Astrocyte (in vitro differentiated cells and primary cell): ENCODE measurements at places on chromosomes 7 and 10.

GRCh38 chr7:157700231-157701005, 363.6 kb downstream of the DNAJB6 start:
- no peaks in the 10 kb centered on the region for H3K4me1 ChIP-seq
- no peaks in the 10 kb centered on the region for H3K36me3 ChIP-seq
- no peak for DNase-seq
- H3K27ac ChIP-seq, result no peak overlapping the region

DNA sequence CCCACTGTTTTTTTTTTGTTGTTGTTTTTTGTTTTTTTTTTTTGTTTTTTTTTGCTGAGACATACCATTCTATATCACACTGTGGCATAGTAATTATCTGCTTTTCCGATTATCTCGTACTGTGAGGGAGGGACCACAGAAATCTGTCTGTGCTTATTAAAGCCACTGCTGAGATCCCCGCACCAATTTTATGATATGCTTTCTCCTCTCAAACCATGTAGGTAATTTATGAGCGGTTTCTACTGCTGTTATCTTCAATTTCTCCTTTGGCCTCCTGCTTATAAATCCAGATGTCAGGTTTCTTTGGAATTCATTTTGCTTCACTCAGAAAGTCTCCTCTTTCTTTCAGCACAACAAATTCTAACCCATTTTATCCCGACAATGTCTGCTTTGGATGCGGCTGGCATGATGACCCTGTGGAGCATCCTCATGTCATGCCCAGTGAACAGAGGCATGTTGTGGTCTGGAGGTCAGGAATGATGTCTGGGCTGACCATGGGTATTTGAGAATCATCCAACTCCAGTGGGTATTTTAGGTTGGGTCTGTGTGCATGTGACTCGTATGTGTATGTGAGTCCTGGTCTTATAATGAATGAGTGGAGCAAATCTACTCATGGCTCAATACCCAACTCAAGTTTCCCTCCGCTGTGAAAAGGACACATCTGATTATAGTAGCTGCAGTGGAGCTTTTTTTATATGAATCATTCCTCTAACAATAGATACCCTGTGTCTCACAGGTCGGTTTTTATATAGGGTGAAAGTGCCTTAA, 213.4 kb downstream of the GALNT17 start:
- H3K4me1 ChIP-seq, result no peaks in the 10 kb centered on the region
- no peak overlapping the region for H3K4me3 ChIP-seq
- no peak for DNase-seq
- H3K27ac ChIP-seq, result no peak overlapping the region
- H3K36me3 ChIP-seq, result no peaks in the 10 kb centered on the region

DNA sequence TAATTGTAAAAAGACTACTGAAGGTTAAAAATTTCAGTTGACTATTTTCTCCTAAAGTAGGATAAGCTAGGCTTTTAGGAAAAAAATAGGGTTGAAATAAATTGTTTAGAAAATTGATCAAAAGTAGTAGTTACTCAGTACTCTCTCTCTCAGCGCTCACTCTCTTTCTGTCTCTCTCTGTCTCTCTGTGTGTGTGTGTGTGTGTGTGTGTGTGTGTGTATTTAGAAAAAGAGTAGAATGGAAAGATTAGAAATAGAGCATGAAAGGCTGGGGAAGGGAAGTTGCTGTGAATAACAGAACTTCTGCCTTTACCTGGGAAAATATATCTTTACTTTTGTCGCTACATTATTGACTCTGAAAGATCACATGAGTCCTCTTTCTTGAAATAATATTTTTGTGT, 20.6 kb downstream of the ADK start:
- peaks cover 4% of the 10 kb centered on the region for H3K4me1 ChIP-seq
- DNase-seq, result no peak

- H3K36me3 ChIP-seq, result no peaks in the 10 kb centered on the region
- no peaks in the 10 kb centered on the region for H3K4me1 ChIP-seq
- no peak for DNase-seq
- H3K4me3 ChIP-seq, result no peak overlapping the region
- no peaks in the 10 kb centered on the region for H3K27me3 ChIP-seq
Observed at GRCh38 chr10:88618496-88618895, 31.9 kb downstream of the LIPJ start.

GRCh38 chr10:43595739-43596298, 10.4 kb upstream of the ZNF485 start:
- H3K4me1 ChIP-seq, result no peaks in the 10 kb centered on the region
- H3K27ac ChIP-seq, result no peak overlapping the region

- no peaks in the 10 kb centered on the region for H3K27me3 ChIP-seq
- H3K27ac ChIP-seq, result no peak overlapping the region
- H3K4me1 ChIP-seq, result no peaks in the 10 kb centered on the region
- no peak overlapping the region for H3K4me3 ChIP-seq
- DNase-seq, result no peak
- H3K36me3 ChIP-seq, result no peaks in the 10 kb centered on the region
Observed at GRCh38 chr7:123845823-123846216, 851 bp downstream of the HYAL4 start.

- no peak overlapping the region for H3K27ac ChIP-seq
- H3K36me3 ChIP-seq, result no peaks in the 10 kb centered on the region
- DNase-seq, result no peak
Observed at GRCh38 chr7:39212876-39213275, 235.2 kb downstream of the POU6F2 start.

DNA sequence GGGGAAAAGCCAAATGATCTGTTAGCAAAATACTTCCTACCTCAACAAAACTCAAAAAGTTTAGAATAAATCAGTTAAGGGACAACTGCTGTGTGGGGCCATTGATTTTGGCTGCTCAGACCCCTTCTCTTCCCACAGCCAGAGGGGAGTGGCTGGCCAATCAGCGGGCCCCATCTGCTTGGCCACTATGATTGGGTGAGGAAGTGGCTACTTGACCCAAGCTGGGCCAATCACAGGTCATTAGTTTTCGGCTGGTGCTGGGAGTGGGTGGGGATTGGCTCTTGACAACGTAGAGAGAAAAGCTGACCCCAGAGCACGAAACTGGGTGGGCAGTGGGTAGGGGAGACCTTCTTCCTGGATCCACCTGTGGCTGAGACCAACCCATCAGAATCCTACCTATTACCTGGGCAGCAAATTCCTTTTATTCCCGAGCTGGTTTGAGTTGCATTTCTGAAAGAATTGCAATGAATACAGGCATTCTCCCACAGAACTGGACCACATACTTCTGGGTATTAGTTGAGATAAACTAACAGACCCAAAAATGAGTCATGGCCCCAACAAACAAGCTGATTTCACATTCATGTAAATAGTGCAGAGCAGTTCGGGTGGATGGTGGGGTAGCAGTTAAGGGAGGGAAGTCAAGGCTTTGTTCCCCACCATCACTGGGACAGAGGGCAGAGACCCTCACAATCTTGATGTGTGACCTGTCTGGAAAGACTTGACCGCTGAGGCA, 35.6 kb upstream of the HMX3 start:
- H3K4me3 ChIP-seq, result no peak overlapping the region
- H3K27me3 ChIP-seq, result no peaks in the 10 kb centered on the region
- DNase-seq, result no peak
- no peak overlapping the region for H3K27ac ChIP-seq

- H3K4me1 ChIP-seq, result no peaks in the 10 kb centered on the region
- no peak for DNase-seq
- H3K36me3 ChIP-seq, result no peaks in the 10 kb centered on the region
- no peak overlapping the region for H3K4me3 ChIP-seq
- peaks cover 8% of the 10 kb centered on the region for H3K27me3 ChIP-seq
- no peak overlapping the region for H3K27ac ChIP-seq
Observed at GRCh38 chr7:50544992-50545391, 20.2 kb downstream of the DDC start.

DNA sequence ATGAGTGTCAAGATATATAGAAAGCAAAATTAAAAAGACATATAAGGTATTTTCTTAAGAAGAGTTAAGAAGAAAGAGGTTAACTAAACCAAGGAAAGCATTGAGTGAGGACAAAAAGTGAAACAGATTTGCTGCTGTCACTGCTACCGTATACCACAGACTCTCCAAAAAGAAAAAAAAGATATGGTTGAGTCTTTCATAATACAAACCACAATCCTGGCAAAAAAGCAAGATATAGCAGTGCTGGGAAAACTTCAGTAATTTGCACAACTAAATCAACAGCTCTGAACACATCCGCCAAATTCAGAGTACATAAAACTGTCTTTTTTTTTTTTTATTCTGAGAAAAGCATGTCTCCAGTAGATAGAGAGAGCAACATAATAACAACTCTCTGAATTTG, 114.7 kb downstream of the ETV1 start:
- no peaks in the 10 kb centered on the region for H3K36me3 ChIP-seq
- H3K27ac ChIP-seq, result no peak overlapping the region
- peaks cover 2% of the 10 kb centered on the region for H3K4me1 ChIP-seq
- no peak overlapping the region for H3K4me3 ChIP-seq

DNA sequence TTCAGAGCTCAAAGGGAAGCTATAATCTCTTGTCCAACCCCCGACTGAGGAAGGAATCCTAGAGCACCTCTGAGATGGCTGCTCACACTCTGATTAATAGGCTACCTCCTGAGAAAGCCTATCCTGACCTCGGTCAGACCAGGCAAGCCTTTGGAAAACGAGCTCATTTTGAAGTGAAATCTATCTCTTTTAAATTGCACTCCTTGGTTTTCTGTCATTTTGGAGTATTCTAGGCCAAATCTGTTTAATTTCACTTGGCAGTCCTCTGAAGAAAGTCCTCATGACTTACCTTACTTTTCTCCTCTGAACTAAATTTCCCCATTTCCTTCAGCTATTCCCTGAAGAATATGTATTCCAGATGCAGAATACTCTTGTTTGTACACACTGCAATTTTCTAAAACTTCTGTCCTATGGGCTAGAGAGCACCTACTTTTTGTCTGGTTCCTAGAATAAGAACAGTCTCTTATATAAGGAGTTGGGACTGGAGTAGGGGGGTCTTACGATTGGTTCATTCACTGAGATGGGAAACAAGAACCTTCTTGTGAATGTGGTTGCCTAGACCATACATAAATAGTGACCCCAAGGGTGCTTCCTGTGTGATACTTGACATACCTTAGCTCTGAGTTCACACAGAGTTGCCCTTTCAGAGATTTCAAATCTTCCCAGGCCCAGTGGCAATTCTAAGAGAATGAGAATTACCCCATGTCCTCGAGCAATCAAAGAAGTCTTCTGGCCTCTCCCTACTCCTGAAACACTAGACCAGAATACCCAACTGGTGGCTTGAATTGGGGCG, 31.9 kb upstream of the HPS1 start:
- H3K36me3 ChIP-seq, result no peaks in the 10 kb centered on the region
- H3K27me3 ChIP-seq, result no peaks in the 10 kb centered on the region
- H3K27ac ChIP-seq, result no peak overlapping the region
- no peak for DNase-seq
- H3K4me3 ChIP-seq, result no peak overlapping the region

GRCh38 chr10:96618653-96619052, 31.8 kb upstream of the TM9SF3 start:
- no peak overlapping the region for H3K4me3 ChIP-seq
- no peaks in the 10 kb centered on the region for H3K27me3 ChIP-seq
- H3K4me1 ChIP-seq, result peaks cover 10% of the 10 kb centered on the region
- DNase-seq, result no peak
- no peak overlapping the region for H3K27ac ChIP-seq
- H3K36me3 ChIP-seq, result no peaks in the 10 kb centered on the region

GRCh38 chr7:39357648-39358047, 208.6 kb upstream of the YAE1 start:
- H3K4me1 ChIP-seq, result peaks cover 14% of the 10 kb centered on the region
- no peaks in the 10 kb centered on the region for H3K36me3 ChIP-seq
- H3K4me3 ChIP-seq, result no peak overlapping the region
- no peaks in the 10 kb centered on the region for H3K27me3 ChIP-seq

- H3K36me3 ChIP-seq, result no peaks in the 10 kb centered on the region
- H3K4me1 ChIP-seq, result no peaks in the 10 kb centered on the region
- no peak overlapping the region for H3K27ac ChIP-seq
- DNase-seq, result peak; percentile 34
- peaks cover 5% of the 10 kb centered on the region for H3K27me3 ChIP-seq
Observed at GRCh38 chr10:13074563-13075451, 25.2 kb upstream of the OPTN start.
